Esophagus muscularis mucosa (tissue), 4 donors: ENCODE measurements at places on chromosomes 11 and 22. TPM values are rescaled to one million over a fixed set of nuclear protein-coding genes. Genes with fewer than 3 reads are reported as not detected.
A peak's percentile ranks its signal among the peaks of the same experiment; 100 is the strongest.

DNA sequence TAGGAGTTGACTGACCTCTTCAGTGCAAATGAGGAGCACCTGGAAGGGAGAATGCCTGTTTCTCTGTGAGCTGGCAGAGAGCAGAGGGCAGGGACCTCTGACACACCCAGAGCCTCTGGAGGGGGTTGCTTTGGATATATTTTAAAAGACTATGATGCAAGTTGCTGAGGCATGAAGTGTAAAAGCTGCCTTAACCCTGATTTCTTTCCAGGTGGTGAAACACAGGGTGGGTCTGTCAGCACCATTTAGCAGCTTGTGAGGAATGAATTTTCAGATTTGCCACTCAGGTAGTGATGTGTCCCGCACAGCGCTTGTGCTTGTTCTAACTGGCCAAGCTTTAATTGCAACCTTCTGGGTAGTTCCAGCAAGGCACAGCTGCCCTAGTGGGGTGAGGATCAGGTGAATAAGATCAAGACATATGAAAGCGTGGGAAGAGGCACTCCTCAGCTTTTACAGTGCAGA, 90.2 kb downstream of the SWAP70 start:
- no peak overlapping the region for H3K4me3 ChIP-seq
- H3K27ac ChIP-seq: peak overlapping the region; percentile 42
- DNase-seq: no peak
- H3K27me3 ChIP-seq: no peaks in the 10 kb centered on the region
- H3K36me3 ChIP-seq: peaks cover 19% of the 10 kb centered on the region

C11orf86 gene
- total RNA-seq: not detected

GNG3 gene
- 0.80 TPM for total RNA-seq

GRCh38 chr22:27349456-27349855, 452.1 kb downstream of the MN1 start:
- no peaks in the 10 kb centered on the region for H3K4me1 ChIP-seq
- no peak for DNase-seq
- no peaks in the 10 kb centered on the region for H3K27me3 ChIP-seq
- no peaks in the 10 kb centered on the region for H3K36me3 ChIP-seq

TSPAN18 gene
- 34.4 TPM for total RNA-seq

DNA sequence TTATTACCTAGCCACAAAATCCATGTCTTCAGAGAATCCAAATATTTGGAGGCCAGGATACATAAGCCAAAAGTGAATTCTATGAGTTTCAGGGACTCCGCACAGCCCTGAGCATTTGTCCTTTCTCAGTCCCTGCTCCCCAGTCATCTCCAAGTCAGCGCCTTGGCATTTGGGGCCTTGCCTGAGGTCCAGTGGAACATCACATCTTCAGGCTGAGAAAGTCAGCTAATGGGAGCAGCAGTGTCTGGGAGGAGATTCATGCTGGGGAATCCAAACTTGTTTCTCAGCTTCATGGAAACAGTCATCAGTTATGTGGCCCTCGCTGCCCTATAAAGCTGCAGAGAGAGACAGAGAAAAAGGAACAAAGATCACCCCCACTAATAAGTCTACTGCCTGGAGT, 70.9 kb downstream of the BARX2 start:
- H3K27ac ChIP-seq: no peak overlapping the region
- H3K4me3 ChIP-seq: no peak overlapping the region
- H3K27me3 ChIP-seq: no peaks in the 10 kb centered on the region
